NCI-H524 (cell line): ENCODE measurements at places on chromosomes 5 and 9.
A peak's percentile ranks its signal among the peaks of the same experiment; 100 is the strongest.

DNA sequence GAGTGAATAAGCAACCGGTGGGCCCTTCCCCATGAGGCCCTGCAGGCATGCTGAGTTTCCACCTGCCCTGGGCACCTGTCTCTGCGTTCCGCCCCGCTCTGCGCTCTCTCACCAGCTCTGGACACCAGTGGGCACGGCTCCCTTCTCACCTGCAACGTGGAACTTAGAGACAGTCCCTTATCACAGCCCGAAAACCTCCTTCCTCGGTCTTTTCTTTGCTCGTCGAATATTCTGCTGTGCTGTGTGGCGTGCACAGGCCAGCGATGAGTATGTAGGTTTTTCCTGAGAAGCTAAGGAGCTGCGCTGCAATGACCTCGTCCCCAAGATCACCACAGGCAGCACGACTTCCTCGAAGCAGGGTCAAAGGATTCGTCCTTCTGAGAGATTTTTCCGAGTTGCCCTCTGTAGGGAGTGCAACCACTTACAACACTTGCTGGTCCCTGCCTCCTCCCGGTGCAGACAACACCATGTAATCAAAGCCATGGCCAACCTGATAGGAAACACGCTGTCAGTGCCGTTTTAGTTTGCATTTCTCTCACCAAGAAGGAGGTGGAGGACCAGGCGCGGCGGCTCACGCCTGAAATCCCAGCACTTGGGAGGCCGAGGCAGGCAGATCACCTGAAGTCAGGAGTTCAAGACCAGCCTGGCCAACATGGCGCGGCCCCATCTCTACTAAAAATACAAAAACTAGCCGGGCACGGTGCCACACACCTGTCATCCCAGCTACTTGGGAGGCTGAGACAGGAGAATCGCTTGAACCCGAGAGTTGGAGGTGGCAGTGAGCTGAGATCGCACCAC lies 27.2 kb upstream of the NOTCH1 start:
- DNase-seq = no peak

GRCh38 chr9:75086541-75087288 lies 1.2 kb downstream of the NMRK1 start:
- no peak for DNase-seq

DNA sequence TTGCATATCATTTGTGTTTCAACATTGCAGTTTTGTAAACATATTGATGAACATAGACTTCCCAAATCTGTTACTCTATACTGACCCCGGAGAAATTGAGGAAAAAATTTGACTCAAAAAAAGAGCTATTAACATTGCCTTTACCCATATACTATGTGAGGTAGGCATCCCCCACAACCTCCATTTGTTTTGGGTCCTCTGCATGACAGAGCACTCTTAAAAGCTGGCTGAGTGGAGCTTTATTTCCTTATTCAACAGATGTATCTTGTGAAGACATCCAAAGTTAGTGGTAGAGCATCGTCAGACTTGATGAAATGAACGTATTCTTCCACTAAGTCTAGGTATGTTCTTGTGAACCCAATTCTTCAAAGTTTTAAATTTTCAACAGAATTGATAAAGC lies 310.5 kb downstream of the CDH9 start:
- DNase-seq = no peak

GRCh38 chr5:131272724-131273123 lies 8.9 kb downstream of the CDC42SE2 start:
- DNase-seq = no peak

GRCh38 chr9:71783120-71783523 lies 14.8 kb upstream of the CEMIP2 start:
- DNase-seq = no peak

DNA sequence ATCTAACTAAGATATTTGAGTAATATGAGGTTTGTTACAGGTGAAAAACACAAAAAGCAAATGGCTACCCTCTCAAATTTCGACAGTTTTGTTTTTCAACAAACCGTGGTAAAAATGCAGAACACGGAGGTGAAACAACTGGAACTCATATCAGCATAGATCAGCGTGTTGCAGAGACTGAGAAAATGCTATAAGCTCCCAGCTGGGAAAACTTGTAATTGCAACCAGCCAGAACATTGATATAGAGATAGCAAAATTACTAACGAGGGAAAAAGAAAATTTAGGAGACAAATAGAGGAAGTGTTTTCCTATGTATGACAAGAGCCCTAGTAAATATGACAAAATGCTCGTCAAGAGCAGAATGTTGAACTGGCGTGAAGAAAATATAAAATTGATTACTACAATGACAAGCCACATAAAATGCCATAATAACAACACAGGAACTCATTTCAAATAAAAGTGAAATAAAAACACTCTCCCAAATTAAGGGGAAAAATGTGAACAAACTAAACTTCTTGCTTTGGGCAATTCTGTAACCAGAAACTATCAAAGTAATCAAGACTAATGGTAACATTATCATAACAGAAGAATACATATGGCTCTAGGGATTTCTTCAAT lies 1989.8 kb downstream of the EFNA5 start:
- DNase-seq = no peak

- peak; percentile 70 for DNase-seq
Observed at GRCh38 chr5:96807075-96807654, 580 bp downstream of the ERAP1 start.

- no peak for DNase-seq
Observed at GRCh38 chr9:128762671-128763449, 8.9 kb downstream of the ZER1 start.

DNA sequence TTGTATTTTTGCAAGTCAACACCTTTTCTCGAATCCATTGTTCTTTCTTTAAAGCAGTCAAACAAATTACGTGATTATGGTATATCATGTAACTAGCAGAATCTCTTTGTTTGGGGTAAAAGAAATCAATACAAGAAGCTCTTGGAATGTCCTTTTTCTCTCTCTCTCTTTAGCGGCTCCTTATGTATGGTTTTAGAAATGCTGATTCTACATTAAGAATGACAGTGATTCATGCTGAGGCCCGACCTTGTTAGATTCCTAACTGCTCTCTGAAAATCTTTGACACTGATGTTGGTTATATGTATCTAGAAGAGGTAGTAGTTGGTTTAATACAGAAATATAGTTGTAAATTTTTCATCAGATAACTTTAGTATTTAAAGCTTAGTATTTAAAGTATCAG lies 76.4 kb downstream of the SNX24 start:
- no peak for DNase-seq
